ENCODE measurements at places on chromosomes 11 and 22. TPM values are rescaled to one million over a fixed set of nuclear protein-coding genes. Genes with fewer than 3 reads are reported as not detected.

The FAM168A gene
- total RNA-seq = 34.0 TPM

DNA sequence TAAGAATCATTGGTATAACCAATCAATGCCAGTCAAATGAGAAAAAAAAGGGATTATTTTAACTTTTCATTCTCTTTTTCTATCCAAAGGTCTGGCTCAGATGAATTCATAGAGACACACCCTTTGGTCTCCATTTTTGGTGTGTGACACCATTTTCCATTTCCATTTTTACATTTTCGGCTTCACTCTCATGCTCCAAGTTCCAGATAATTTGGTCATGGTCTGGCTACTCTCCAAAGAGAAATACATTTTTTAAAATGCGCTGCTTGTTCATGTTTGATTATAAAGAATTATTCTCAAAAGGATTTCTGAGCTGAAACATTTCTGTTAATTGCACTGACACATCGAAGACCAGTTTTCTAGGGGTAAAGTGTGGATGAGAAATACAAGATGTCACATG lies 51.6 kb upstream of the FIBIN start:
- H3K27ac ChIP-seq = peak overlapping the region; percentile 54
- H3K36me3 ChIP-seq = no peaks in the 10 kb centered on the region
- no peak overlapping the region for H3K4me3 ChIP-seq
- no peaks in the 10 kb centered on the region for H3K27me3 ChIP-seq
- H3K4me1 ChIP-seq = peaks cover 30% of the 10 kb centered on the region

DNA sequence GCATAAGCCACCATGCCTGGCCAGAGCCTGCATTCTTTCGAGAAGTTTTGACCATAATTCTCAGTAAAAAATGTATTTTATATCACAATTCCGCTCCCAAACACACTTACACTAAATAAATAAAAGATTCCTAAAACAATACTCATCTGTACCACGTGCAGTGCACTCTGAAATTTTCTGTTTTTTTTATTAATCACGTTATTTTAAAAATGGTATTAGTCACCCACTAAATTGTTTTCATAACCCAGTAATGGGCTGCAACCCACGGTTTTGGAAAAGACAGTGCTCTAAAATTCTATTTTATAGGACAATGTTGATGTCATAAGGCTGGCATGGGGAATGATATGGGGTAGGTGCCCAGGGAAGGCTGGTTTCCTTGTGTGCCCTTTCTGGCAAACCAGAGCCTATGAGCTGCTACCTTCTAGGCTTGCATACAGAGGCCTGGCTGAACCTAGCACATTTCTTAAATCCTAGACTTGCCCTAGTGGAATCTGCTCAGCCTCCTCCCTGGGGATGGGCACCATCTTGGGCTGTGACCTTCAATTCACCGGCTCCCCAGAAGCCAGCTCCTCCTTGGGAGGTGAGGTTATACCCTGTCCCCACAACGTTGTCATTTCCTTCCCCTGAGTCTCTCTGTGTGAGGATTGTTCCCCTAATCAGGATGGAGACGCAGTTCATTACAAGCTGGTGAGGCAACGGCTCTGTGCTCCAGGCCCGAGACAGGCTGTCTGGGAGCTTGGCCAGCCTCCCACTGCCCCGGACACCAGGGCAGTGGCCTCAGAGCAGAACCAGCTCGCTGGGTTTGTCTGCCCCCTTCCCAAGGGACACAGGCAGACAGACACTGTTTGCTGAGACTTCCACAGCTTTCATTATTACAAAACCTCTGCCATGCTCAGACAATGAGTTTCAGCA lies 116.5 kb upstream of the NAV2 start:
- H3K27me3 ChIP-seq = no peaks in the 10 kb centered on the region
- peaks cover 31% of the 10 kb centered on the region for H3K4me1 ChIP-seq
- H3K4me3 ChIP-seq = peak overlapping the region; percentile 61
- H3K36me3 ChIP-seq = no peaks in the 10 kb centered on the region
- peak; percentile 61 for DNase-seq

DNA sequence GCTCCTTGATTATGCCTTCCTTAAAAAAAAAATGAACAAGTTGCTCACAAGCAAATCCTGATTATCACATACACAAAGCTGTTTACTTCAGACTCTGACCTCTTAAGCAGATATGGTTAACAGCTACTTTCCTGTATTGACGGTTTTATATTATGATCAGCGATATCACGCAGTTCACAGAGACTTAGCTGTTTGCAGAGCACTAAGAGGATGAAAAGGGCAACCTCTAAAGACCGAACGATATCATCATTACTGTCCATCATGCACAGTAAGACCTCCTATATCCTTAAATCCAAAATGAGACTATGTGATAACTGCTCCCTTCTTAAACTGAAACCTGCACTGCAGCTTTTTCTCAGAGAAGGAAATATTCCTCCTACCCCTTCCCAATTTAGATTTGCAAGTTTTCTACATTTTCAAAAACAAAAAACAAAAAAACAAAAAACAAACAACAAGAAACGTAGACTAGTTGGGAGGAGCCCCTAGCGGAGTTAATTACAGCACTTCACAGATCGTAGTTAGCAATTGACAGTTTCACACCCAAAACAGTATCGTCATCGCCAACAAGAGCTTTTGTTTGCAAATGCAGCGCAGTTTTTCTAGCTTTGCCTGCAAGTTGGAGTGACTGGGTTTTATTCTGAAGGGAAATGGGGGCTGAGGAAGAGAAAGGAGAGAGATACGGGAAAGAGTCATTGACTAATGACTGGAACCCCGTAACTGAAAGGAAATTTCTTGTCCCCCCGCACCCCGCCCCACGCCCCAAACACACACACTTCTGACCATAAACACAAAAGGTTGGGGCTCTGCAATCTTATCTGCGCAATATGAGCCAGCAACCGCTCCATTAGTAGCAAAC lies 1.2 kb downstream of the DDX6 start:
- H3K36me3 ChIP-seq = peaks cover under 1% of the 10 kb centered on the region
- H3K4me3 ChIP-seq = peak overlapping the region; percentile 81
- peaks cover 50% of the 10 kb centered on the region for H3K4me1 ChIP-seq
- H3K27ac ChIP-seq = peak overlapping the region; percentile 96

The KDM4E gene
- not detected for total RNA-seq

- H3K4me1 ChIP-seq = no peaks in the 10 kb centered on the region
- no peak overlapping the region for H3K4me3 ChIP-seq
- no peaks in the 10 kb centered on the region for H3K27me3 ChIP-seq
- no peak overlapping the region for H3K27ac ChIP-seq
- no peak for DNase-seq
These were observed 9.6 kb upstream of the HTATIP2 start for GRCh38 chr11:20353829-20354434.

- no peak for DNase-seq
- no peaks in the 10 kb centered on the region for H3K36me3 ChIP-seq
- H3K27me3 ChIP-seq = no peaks in the 10 kb centered on the region
These were observed 33.8 kb upstream of the SPON1 start for GRCh38 chr11:13928566-13929251.

The VSIG10L2 gene
- total RNA-seq = not detected

The CFAP68 gene
- 1.9 TPM for total RNA-seq

The MS4A4A gene
- 44.9 TPM for total RNA-seq

GRCh38 chr11:15095736-15096228 lies 18.9 kb upstream of the INSC start:
- DNase-seq = no peak
- H3K27ac ChIP-seq = no peak overlapping the region
- no peak overlapping the region for H3K4me3 ChIP-seq
- no peaks in the 10 kb centered on the region for H3K36me3 ChIP-seq
- H3K4me1 ChIP-seq = no peaks in the 10 kb centered on the region

The EXPH5 gene
- total RNA-seq = 3.2 TPM

- H3K4me1 ChIP-seq = no peaks in the 10 kb centered on the region
- DNase-seq = peak; percentile 11
- no peaks in the 10 kb centered on the region for H3K36me3 ChIP-seq
- H3K27me3 ChIP-seq = no peaks in the 10 kb centered on the region
These were observed 10.2 kb upstream of the STK33 start for GRCh38 chr11:8604078-8604723.

- no peaks in the 10 kb centered on the region for H3K27me3 ChIP-seq
- H3K27ac ChIP-seq = peak overlapping the region; percentile 65
- no peak for DNase-seq
- no peak overlapping the region for H3K4me3 ChIP-seq
- H3K4me1 ChIP-seq = peaks cover 33% of the 10 kb centered on the region
These were observed 22.9 kb upstream of the JAM3 start for GRCh38 chr11:134045799-134046635.

The TIMM8B gene
- 23.8 TPM for total RNA-seq

GRCh38 chr11:6523253-6523652 lies 26.2 kb downstream of the DNHD1 start:
- no peaks in the 10 kb centered on the region for H3K4me1 ChIP-seq
- no peak overlapping the region for H3K4me3 ChIP-seq
- no peaks in the 10 kb centered on the region for H3K36me3 ChIP-seq
- DNase-seq = no peak
- H3K27ac ChIP-seq = no peak overlapping the region

- H3K4me1 ChIP-seq = no peaks in the 10 kb centered on the region
- DNase-seq = no peak
- no peaks in the 10 kb centered on the region for H3K27me3 ChIP-seq
- no peak overlapping the region for H3K27ac ChIP-seq
- no peak overlapping the region for H3K4me3 ChIP-seq
These were observed 9.0 kb upstream of the TMEM121B start for GRCh38 chr22:17130199-17130598.

The CDC42BPG gene
- 0.68 TPM for total RNA-seq

- no peak for DNase-seq
- H3K4me1 ChIP-seq = peaks cover 12% of the 10 kb centered on the region
- H3K27ac ChIP-seq = peak overlapping the region; percentile 54
These were observed 488.3 kb downstream of the MN1 start for GRCh38 chr22:27312966-27313855.

The SLC22A25 gene
- total RNA-seq = not detected

GRCh38 chr11:107859459-107860239 lies 1.1 kb upstream of the SLC35F2 start:
- no peaks in the 10 kb centered on the region for H3K27me3 ChIP-seq
- H3K27ac ChIP-seq = peak overlapping the region; percentile 81
- no peak for DNase-seq
- peak overlapping the region; percentile 96 for H3K4me3 ChIP-seq
- H3K4me1 ChIP-seq = no peaks in the 10 kb centered on the region

DNA sequence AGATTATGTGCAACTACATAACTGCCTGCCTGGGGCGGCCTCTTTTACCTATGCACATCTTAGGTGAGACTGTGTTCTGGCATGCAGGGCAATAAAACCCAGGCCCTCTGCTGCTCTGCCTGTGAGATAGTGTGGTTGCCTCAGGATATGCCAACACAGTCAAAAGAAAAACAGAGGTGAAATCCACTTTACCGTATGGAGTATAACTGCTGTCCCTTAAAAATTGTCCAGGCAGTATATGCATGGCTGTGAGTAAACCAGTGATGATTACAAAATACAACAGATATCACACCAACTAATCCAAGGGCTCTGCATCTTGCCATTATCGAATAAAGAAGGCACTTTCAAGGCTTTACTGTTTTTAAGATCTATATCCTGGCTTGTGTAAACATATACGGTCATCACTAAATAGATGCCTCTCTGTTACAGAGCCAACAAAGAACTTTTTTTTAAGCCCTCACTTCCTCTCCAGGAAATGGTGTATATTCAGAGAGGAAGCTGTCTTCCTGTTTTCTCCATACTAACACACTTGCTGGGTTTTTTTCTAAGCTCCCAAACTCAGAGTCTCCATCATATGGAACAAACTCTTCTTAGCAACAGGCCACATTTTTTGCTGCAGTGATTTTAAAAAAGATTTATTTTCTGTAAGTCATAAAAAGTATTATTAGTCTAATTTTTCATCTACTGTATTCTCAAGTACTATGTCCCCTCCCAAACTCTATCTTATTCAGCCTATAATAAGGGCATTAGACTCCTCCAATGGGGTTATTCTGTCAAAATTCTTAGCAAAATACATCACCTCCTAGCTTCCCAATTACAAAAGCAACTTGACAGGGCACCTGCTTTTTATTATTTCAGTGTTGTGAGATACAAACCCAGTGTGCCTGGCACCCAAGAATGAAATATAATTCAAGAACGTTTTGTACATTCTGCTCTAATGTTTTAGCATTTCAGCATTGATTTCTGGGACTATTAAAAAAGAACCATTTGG lies 135.2 kb downstream of the MAML2 start:
- H3K4me1 ChIP-seq = peaks cover 39% of the 10 kb centered on the region
- H3K4me3 ChIP-seq = no peak overlapping the region
- DNase-seq = no peak
- no peak overlapping the region for H3K27ac ChIP-seq

DNA sequence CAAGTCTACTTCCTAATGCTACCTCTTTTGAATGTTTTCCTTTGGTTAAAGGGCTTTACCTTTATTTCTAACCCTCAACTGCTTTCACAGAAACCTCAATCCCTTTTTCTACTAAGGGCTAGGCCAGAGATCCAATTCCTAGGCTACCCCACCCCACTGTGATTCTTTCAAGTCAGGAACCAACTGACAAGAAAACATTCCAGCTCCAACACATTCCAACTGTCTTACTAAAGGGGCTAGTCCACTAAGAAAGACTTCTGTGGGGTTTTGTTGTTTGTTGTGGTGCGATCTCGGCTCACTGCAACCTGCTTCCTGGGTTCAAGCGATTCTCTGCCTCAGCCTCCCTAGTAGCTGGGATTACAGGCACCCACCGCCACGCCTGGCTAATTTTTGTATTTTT lies 151.3 kb downstream of the APOL5 start:
- no peak for DNase-seq
- no peaks in the 10 kb centered on the region for H3K27me3 ChIP-seq
- no peaks in the 10 kb centered on the region for H3K36me3 ChIP-seq
- no peak overlapping the region for H3K4me3 ChIP-seq

DNA sequence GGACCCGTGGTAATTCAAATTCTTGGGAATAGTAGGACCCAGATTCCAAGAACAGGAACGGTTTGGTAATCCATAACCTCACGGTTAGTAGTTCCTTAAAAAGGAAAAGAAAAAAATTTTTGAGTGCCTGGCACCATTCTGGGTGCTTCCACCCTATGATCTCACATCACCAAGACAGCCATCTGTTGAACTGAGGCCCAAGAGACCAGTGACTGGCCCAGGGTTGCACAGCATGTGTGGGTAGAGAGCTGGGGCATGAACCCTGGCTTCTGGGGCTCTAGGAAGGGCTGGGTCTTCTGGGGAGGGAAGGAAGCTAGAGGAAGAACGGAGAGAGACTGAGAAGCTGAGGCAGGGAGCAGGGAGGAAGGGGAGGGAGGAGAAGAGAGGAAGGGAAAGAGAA lies 4.7 kb upstream of the SPI1 start:
- DNase-seq = no peak
- H3K27ac ChIP-seq = no peak overlapping the region
- H3K4me1 ChIP-seq = no peaks in the 10 kb centered on the region

GRCh38 chr11:118436639-118437207 lies 431 bp downstream of the KMT2A start:
- DNase-seq = no peak
- peak overlapping the region; percentile 97 for H3K27ac ChIP-seq
- H3K27me3 ChIP-seq = no peaks in the 10 kb centered on the region
- no peaks in the 10 kb centered on the region for H3K36me3 ChIP-seq

DNA sequence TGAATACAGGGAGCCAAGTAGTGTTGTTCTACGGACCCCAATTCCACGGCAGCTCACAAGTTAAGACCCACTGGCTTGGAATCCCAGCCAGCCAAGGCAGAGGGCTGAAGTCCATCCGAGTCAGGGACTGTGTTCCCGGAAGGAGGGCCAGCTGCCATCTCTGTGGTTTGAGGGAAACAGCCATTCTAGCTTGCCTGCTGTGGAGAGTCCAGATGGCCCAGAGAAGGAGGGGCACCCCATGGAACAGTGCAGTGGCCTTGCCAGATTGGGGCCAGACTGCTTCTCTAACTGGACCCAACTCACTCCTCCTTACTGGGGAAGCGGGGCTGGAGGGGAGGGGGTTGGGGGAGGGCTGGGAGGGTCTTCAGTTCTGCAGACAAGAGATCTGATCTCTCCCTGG lies 156.4 kb downstream of the FAM181B start:
- no peak overlapping the region for H3K4me3 ChIP-seq
- no peaks in the 10 kb centered on the region for H3K4me1 ChIP-seq
- no peaks in the 10 kb centered on the region for H3K36me3 ChIP-seq
- DNase-seq = no peak
- H3K27me3 ChIP-seq = no peaks in the 10 kb centered on the region
- H3K27ac ChIP-seq = no peak overlapping the region
